Activated CD4-positive, alpha-beta T cell treated with anti-CD3 and anti-CD28 coated beads for 24 hours (primary cell): ENCODE measurements at places on chromosomes 6 and 20.

- DNase-seq, result no peak
Observed at GRCh38 chr6:158314737-158315136, 2.5 kb downstream of the TULP4 start.

GRCh38 chr20:33796263-33796906 lies 14.8 kb upstream of the CHMP4B start:
- no peak for DNase-seq

DNA sequence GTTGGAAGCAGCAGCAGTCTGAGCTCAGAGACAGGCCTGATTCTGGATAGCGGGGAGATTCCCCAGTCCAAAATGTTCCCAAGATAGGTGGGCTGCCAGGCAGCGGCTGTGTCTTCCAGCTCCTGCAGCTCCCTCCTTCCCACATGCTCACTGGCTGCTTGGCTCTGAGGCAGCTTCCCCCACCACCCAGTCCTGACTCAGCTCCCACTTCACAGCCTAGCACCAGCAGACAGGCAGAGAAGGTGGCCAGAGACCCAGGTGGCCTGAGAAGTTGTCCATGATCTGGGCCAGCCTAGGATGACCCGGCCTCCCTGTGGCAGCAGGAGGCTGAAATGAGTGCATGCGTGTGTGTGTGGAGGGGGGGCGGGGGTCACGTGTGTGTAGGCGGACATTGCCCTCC lies 94.9 kb downstream of the MDGA1 start:
- no peak for DNase-seq

GRCh38 chr6:51702851-51703250 lies 384.6 kb downstream of the PKHD1 start:
- no peak for DNase-seq

GRCh38 chr6:37517411-37517812 lies 17.7 kb upstream of the CCDC167 start:
- no peak for DNase-seq

DNA sequence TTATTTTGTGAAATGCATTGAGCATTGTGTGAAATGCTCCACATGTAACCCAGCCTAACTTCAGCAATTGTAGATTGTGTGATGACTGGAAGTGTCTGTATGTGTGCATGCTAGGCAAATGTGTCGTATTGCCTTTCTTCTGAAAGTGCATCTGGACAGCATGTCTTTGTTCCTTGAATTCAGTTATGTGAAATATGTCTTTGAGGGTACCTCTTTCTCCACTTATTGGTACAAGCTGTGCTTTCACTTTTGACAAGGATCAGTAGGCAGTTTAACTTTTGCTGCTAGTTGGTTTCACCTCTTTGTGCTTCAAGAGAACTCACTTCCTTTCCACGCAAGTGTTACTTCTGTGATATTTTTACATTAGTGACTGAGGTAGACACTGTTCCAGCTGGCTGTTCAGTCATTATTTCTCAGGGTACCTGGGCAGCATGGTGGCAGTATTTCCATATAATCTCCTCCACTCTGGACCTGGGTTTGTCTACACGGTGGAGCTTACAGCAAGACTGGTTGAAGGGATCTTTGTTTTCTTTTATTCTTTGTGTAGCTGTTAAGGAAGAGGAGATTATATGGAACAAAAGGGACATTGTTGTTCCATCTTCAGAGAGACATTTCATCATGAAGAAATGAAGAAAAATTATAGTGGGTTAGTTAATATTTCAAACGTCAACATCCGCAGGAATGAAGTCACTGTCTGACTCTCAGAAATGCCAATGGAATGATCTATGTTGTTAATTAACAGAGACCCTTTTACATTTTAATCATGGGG lies 175.4 kb downstream of the UTRN start:
- no peak for DNase-seq

DNA sequence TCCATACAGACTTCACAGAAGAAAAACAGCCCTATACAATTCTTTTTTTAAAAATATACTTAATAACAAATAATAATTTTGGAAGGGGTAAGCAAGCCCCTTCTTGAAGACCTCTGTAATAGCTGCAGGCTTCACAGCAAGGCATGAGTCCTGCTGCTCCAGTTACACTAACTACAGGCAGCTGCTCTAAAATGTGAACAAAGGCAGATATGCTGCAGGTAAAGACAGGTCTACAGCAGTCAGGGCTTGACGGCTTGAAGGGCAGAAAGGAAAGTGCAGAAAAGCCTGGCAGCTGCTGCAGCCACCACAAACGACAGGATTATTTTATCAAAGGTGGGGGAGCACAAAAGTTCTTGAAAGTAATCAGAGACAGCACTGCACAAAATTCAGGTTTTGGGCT lies 11.3 kb downstream of the FAXC start:
- DNase-seq, result no peak

DNA sequence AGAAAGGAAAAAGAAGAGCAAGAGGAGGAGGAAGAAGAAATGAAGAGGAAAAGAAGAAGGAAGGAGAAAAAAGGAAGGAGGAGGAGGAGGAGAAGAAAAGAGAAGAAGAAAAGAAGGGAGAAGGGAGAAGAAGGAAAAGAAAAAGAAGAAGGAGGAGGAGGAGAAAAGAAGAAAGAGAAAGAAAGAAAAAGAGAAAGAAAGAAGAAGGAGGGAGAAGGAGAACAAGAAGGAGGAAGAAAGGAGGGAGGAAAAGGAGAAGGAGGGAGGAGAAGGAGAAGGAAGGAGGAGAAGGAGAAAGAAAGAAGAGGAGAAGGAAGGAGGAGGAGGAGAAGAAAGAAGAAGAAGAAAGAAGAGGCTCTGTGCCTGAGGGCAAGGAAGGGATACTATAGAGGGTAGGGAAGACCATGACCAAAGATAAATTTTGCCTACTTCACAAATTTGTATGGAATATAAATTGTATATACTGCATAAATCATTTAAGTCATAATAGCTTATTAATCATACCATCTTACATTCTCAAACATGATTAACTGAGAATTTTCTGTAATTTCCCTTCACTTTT lies 55.7 kb downstream of the SESN1 start:
- no peak for DNase-seq

DNA sequence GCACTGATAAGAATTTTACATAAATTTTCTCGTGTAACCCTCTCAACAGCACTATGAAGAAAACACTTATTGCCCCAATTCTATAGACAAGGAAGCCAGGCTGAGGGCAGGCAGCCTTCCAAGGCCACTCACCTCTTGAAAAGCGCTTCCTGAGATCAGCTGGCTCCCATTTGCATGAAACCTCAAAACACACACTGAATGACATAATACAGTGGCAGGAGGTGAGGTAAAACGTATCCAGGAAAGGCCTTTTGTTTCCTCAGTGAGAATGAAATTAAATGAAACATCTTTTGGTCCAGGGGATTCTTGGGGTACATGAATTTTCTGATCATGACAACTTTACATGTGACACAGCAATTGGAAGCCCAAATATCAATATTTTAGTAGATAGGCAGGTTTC lies 112.5 kb downstream of the WDR27 start:
- no peak for DNase-seq

GRCh38 chr6:15522026-15522425 lies 140.8 kb downstream of the DTNBP1 start:
- DNase-seq, result no peak

DNA sequence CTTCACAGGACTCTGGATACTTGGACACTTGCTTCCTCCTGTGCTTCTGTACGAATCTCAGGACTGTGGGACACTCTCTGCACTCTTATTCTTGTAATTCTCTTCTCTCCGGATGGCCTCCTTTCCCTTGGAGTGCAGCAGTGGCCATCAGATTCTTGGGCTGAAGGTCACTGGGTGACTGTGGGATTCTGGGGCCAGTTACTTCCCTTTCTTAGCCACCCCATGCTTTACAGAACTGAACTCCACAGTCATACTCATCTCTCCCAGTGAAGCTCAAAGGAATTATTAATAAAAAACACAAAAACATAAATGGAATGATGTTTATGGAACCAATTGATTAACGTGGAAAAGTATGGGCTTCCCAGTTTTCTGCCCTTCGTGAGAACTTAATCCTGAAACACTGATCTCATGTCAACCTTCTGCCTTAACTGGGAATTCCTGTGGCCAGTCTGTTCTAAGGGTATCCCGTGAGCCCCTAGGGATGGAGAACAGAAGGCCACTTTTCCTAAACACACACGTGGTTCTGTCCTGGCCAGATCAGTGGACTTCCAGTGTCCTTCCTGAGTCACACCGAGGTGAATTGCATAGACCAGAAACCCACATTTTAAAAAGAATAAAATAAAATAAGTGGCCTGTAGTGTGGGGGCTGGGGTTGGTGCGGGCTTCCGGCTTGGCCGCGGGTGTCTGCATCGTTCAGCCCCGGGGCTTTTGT lies 23.6 kb upstream of the HLA-E start:
- no peak for DNase-seq

GRCh38 chr20:18754030-18754652 lies 59.4 kb upstream of the SCP2D1 start:
- no peak for DNase-seq

DNA sequence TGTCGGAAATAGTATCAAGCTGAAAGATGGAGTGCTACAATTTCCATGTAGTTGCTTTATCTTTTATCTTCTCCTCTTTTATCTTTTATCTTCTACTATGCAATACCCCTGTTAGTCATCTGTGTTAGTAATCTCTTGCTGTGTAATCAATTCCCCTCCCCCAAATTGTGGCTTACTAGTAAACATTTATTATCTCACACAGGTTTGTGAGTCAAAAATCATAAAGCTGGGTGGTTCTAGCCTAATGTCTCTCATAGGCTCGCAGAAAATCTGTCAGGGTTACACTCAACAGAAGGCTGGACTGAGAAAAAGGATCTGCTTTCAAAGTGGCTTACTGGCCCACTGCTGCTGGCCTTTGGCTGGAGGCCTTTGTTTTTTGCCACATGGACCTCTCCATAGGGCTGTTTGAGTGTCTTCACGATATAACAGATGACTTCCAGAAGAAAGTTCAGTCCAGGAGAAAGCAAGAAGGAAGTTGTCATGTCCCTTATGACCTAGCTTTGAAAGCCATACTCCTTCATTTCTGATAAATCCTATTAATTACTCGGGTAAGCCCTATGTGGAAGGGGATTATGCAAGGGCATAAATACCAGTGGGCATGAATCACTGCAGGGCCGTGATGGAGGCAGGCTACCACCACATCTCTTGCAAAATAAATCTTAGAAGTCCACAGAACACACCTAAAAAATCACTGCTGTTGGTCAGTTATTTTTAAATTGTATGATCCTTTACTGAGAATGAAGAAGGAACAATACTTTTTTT lies 24.5 kb upstream of the PTCHD4 start:
- DNase-seq, result no peak

DNA sequence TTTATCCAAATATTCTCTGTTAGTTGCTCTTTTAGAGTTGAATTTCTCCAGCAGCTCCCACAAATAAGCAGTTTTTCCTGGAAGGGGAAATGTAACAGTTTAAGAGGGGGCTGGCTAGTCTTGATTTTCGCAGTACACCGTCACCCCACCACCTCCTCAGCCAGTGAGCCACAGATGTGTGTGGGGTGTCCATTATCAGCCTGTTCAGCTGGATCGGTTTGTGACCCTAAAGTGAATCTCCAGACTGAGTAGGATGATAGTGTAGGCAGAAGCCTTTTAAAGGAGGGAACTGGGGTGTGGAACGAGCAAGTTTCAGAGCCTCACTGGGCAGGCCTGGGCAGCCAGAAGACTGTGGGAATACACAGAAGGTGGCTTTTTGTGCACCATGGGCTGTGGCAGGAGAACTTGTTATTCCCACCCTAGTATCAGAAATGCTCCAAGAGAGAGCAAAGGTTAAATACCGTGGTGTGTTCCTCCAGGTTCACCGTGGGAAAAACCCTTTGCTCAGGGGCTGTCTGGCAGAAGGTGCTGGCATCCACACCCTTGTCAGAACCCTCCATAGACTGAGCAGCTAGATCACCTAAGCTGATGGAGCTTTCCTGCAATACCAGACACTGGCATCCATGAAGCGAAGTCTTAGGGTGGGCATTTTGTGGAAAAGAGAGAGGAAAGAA lies 230.9 kb upstream of the MOCS1 start:
- no peak for DNase-seq

- DNase-seq, result no peak
Observed at GRCh38 chr20:46312075-46312944, 4.0 kb upstream of the CDH22 start.

DNA sequence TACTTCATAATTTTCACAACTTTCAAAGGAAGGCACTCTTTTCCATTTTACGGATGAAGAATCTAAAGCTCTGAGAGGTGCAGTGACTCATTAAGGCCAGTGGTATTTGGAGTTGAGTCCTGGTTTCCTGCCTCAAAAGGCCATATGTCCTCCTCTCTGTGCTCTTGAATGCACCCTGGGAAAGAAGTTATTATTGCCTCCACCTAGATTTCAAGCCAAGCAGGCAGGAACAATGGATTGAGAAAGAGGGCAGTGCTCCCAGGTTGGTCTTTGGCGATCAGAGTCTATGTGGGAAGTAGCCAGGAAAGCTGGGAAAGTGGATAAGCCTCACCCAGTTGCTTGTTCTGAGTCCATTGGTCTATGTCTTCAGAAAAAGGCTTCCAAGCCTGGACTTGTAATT lies 165.0 kb downstream of the MAFB start:
- no peak for DNase-seq

GRCh38 chr20:47748823-47749222 lies 36.5 kb downstream of the SULF2 start:
- DNase-seq, result no peak

DNA sequence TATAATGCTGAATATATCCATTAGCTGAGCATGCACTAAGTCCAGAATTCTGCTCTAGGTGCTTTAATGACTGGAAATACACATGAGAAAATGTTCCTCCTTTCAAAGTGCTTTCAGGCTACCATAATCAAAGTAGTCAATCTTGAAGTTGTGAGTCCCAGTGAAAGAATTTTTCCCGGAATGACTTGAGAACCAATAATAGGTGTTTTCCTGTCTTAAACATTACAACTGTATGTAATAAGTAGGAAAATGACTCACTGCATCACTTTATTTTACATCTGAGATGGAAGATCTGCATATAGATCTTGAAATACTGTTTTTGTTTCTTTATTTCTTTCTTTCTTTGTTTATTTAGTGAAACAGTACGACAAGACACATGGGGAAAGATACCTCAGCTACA lies 437.4 kb upstream of the JAG1 start:
- DNase-seq, result no peak

- DNase-seq, result no peak
Observed at GRCh38 chr6:624979-625378, 31.9 kb downstream of the HUS1B start.

DNA sequence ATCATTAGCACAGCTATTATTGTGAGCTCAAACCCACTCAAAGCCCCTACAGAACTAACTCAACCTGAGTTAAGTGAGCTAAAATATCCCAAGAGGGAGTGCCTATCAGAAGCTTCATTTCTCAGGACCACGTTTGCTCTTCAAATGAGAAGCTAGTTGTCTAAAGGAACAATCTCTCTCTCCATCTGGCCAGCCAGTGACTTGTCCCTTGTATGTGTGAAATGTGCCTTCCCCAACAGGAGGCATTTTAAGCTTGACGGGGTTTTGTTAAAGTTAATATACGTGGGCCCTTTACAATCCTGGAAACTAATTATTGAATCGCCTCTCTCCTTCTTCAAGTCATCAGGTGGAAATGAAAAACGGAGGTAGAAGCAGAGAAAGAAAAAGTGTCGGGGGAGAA lies 62.0 kb downstream of the TRERF1 start:
- DNase-seq, result no peak

- no peak for DNase-seq
Observed at GRCh38 chr6:34836451-34836850, 44.6 kb downstream of the BLTP3A start.
